Activated T-cell treated with anti-CD3 and anti-CD28 coated beads, Interleukin-2, amount 50 U/mL, for 1 hour (primary cell): ENCODE measurements at places on chromosomes 6 and 20.

DNA sequence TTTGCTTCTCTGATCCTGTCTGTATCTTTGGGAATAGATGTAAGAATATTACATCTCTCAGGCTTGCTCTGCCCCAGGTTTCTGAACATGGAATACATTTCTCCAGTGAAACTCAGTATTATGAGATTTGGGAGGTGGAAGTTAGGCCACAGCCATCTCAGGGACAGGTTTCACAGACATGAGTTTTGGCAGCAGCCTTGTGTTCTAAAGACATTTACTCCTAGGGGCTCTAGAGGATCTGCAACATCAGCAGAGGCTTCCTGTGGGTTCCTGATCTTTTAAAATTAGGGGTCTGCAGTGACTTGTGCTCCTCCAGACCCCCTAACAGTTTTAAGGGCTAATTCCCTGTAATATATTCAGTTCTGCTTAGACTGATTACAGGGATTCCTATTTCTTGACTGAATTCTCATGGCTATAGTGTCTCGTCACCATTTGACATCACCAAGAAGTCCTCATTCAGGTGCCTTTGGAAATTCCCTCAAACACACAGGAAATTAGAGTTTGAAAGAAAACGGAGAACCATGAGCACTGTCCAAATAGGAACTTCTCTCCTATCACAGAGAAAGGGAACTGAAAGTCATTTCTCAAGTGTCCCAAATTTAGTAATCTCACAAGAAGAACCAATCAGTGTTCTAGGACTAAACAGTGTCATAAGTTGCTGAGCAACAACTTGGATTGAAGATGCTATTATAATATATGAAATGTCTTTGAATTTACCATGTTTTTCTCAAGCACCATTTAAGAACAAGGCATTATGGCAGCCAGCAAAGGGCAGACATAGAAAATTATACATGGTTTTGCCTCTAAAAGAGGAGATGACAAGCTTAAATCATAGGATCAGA, 2.5 kb upstream of the HLA-DRA start:
- DNase-seq, result no peak

DNA sequence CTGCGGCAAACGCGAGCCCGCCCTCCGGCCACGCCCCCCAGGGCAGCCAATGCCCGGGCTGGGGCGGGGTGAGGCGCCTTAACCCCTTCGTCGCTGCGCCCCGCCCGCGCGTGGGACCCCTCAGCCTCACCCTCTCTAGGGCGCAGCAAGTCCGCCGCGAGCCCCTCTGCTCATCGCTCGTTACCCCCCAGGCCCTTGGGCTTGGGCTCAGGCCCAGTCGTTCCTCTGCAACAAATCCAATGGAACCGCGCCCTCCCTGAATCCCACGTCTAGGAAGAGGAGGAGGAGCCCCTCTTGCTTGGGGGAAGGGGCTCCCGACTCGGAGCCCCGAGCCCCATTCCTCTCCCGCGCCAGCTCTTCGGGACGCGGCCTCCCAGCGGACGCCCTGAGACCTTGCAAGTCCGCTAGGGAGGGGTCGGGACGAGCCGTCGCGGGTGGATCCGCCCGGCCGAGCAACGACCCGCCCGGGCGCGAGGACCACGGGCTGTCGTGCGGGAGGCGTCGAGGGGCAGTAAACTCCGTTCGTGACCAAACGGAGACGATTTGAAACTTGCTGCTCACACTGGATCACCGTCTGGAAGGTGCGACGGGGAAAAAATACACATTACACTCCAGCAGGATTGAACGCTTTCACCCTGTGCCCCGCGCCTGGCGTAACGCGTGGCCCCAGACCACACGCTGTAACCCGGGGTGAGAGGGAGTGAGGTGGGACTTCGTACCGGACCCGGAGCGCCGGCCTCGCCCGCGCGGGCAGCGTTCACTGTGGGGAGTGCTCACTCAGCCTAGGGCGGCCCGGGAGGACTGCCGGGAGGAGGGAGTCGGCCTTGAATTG, 477 bp upstream of the LZTS3 start:
- DNase-seq, result peak; percentile 95

GRCh38 chr6:15153191-15153590, 92.7 kb upstream of the JARID2 start:
- DNase-seq, result no peak

GRCh38 chr6:17987447-17987696, at the start of gene KIF13A:
Gene KIF13A, minus strand, starts transcription at chr6:17987635. Its CDS starts 172 bp downstream, at chr6:17987463.
- peak; percentile 19 for DNase-seq

DNA sequence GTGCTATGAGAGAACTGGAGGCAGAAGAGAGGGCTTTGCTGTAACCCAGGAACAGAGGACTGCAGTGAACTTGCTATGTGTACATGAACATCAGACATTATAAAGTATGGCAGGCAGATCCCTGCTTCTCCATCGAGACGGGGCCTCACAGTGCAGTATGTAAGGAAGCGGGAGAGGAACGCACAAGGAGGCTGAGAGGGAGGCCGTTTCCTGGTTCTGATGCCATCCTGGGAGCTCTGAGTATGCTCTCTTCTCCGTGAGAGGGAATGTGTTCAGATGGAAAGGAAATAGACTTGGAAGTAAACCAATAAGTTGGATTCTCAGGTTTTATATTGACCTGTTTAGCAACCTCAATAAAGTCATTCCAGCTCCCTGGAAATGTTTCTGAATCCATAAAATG, 101.8 kb downstream of the ALDH8A1 start:
- no peak for DNase-seq

- DNase-seq, result no peak
These were observed 67.8 kb upstream of the ANKEF1 start for GRCh38 chr20:9966966-9967365.

DNA sequence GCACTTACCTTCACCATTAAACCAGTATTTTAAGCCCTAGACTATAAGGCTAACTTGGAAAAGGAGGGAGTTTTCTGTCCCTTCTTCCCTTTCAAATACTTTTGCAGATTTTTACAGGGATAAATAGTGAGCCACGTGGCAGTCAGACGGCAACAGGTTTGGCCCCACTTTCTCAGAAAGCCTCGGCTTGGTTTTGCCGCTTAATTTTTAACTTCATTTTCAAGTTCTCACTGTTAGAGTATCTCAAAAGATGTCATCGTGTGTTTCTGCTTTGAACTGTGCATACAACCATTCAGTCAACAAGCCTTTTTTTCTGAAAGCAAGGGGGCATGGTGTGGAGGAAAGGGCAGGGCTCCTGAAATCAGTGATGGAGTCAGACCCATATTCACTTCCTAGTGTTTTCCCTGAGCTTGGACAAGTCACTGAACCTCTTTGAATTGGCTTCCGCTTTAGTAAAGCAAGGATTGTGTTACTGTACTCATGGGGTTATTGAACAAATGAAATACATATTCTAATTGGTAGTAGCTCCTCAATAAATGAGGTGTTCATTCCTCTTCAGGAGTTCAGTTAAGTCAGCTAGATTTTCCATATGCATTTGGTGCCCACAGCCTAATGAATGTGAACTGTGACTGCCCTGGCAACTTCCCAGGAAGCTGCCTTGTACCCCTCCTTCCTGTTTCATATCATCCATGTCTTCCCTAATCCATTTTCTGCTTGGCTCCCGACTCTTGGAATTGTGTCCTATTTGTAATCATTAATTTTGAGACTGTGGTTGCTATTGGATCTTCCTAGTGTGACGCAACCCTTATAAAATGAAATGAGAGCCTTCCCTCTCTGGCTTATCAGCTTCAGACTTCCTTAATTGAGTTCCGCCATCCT, at the start of gene SLC17A2:
Gene SLC17A2, minus strand, starts transcription at position 160 of the 879 bp plus-strand sequence. CDS start 4,895 bp downstream, outside the sequence.
- DNase-seq, result no peak

DNA sequence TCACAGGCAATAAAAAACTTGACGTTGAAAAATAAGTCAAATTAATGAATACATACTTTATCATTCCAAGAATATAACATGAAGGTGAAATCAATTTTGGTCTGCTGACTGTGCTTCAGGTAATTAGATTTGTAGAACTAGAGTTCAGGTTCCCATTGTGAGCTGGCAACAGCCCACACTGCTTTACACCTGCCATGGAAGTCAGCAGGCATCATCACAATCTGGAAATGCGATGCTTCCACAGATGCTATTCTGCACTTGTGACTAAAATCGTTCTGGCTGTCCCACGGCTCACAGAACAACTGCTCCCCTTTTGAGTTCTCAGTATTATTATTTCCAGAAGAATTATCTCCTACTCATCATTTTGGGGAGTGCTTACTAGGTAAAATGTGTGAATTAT, 62.6 kb upstream of the THEMIS start:
- no peak for DNase-seq

- no peak for DNase-seq
These were observed 29.4 kb downstream of the ABHD12 start for GRCh38 chr20:25361287-25361683.

DNA sequence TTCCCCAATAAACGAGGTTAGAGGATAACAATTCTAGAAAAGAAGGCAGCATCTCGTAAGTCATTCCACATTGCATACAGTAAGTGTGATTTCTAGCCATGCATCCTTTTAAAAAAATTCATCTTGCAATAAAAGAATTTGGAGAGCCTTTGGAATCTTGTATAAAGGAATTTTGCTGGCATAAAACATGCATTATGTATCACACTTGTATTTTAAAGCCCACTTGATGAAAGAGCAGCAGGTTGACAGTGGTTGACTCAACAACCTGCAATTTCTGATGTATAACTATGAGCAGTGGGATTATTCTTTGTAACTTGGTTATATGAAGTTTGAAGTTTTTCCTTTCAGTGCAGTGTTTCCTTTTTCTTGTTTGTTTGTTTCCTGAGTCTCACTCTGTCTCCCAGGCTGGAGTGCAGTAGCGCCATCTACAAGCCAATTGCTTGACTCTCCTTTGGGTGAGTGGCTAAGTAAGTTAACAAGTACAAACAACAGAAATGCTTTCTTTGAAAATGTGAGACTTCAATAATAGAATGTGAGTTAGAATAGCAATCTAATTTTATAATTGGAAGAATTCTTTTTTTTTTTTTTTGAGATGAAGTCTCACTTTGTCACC, 39.9 kb downstream of the JARID2 start:
- no peak for DNase-seq
